Posterior cingulate gyrus (tissue), 11 donors: ENCODE measurements at places on chromosomes 4 and X.
A peak's percentile ranks its signal among the peaks of the same experiment; 100 is the strongest.

DNA sequence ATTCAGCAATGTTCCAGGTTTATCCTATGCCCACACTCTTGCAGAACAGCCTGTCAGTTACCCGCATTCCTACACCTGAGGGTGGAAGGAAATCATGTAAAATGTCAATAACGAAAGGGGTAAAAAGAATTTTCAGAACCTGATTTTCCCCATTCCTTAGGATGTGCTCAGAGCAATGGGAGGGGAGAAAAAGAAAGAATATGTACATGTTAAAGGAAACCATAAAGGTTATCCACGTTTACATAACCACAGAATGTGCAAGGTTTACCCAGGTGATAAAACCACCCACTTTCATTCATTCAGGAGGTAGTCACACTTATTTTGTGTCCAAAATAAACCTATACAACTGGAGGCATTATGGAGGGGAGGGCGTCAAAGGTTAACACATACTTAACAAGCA, 335.5 kb downstream of the ZNF674 start:
- DNase-seq: no peak

- DNase-seq: no peak
Observed at GRCh38 chr4:128322311-128322710, 34.7 kb upstream of the PGRMC2 start.

GRCh38 chr4:20403290-20403689, 151.6 kb downstream of the SLIT2 start:
- no peak for DNase-seq

- no peak for DNase-seq
Observed at GRCh38 chr4:99052902-99053301, 35.7 kb downstream of the ADH5 start.

DNA sequence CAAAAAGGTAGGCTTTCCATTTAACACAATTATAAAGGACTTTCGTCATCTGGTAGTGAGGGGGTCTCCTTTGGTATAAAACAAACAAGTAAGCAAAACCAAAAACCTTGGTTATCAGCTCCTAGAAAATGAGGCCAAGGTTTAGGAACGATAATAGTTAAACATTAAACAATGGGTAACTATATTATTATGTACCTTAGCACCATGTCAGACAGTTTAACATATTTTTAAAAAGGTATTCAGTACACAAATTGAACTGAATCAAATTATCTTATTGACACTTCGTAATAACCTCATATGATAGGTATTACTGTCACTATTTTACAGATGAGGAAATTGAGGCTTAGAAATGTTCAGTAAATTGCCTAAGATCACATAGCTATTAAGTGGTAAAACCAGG, 32.1 kb upstream of the RAB9B start:
- no peak for DNase-seq

DNA sequence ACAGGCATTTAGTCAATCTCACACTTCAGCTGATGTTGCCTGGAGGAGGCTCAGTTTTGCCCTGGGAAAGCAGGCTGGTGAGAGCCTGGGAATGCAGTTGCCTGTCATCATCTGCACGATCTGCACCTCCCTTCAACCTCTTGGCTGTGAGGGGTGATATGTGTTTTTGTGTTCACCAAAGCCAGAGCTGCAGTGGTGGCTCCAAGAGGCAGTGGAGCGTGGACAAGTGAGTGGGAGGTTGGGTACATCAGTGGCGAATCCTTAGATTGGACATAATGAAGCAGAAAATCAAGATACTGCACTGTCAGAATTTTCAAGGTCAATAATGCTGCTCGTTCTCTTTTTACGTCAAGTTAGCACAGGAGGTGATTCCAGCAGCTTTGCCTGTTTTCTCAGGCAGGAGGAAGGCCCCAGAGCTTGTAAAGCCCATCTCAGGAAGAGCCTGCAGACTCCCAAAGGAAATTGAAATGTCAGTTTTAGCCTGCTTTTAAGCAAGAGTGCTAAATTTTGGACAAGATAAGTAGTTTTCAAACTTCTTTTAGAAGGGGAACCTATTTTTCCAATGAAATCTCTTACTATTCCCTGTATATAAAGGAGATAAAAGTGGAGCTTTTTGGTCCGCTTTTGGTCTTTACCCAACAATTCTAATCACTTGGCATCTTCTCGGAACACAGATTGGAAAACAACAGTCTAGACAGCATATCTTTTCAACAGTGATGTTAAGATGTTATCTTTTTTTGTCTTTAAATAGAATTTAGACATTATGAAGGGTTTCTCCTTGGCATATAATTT, 92.8 kb downstream of the FRAS1 start:
- no peak for DNase-seq

DNA sequence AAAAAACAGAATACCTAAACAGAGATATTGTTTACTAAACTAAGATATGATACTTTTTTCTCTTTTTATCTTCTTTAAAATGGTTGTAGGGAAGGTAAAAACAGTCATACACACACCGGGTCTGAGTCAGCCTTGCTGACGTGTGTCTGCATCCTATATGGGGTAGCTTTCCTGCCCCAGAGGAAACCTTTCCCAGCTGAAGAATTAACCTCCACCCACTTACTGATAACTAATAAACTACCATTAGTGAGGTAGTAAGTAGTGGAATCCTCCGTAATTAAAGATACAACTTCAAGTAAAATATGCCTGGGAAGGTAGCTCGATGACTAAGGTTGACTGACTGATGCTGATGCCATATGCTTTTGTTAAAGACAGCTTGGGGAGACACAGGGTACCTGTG, 312.2 kb downstream of the DCTD start:
- DNase-seq: no peak

DNA sequence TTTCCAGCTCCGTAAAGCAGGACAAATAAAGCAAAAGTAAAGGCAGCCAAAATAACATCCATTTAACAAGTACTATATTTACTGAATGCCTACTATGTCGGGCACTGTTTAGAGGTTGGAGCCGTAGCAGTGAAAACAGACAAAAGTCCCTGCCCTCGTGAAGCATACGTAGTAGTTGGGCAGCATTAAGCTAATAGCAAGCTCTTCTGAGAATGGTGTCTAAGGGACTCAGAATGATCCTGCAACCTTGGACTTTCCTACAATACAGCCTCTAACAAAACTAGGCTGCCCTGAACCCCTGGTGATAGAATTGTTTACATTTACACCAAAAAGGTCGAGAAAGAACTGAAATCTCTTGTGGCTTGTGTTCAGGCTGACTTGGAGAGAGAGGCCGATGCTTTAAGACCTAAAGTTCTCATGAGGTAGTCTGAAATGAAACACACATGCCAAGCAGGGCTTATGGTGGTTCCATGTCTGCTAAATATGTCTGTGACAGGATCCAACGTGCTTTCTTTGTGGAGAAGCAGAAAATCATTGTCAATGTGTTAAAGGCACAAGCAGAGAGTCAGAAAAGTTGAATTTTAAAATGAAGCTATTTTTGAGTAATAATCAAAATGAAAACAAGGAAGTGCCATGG, 898 bp upstream of the PDGFC start:
- DNase-seq: no peak

GRCh38 chr4:1021386-1022050, 10.1 kb downstream of the FGFRL1 start:
- DNase-seq: no peak

DNA sequence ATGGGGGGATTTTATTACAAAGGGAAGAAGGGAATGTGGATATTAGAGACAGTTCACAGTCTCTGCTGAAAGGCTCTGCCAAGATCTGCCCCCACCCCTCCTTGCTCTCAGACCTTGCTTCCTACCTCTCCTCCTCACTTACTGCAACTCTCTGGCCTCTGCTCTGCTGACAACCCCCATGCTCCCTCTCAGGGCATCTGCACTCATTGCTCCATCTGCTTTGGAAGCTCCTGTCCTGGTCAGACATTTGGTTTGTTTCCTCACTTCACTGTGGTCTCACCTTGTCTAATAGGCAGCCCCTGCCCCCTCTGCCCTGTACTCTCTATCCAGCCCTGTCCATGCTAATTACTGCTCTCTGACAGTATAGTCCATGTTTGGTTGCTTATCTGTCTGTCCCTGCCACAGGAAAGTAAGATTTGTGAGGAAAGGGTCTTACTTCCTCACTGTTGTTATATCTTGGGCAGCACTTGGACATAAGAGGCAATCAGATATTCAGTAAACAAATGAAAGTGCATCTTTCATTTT, 189.3 kb downstream of the PTTG2 start:
- DNase-seq: no peak

DNA sequence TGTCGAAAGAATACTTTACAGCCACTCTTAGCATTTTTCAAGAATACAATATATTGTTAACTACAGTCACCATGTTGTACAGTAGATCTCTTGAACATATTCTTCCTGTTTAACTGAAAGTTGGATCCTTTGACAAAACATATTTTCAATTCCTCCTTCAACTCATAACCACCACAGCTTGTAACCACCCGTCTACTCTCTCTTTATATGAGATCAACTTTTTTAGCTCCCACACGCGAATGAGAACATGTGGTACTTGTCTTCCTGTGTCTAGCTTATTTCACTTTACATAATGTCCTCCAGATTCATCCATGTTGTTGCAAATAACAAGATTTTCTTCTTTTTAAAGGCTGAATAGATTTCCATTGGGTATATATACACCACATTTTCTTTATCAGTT, 338.3 kb upstream of the IGFBP7 start:
- no peak for DNase-seq

GRCh38 chrX:2698604-2699003, 7.5 kb downstream of the CD99 start:
- DNase-seq: no peak

GRCh38 chr4:156559346-156559745, 412.3 kb downstream of the PDGFC start:
- DNase-seq: no peak

DNA sequence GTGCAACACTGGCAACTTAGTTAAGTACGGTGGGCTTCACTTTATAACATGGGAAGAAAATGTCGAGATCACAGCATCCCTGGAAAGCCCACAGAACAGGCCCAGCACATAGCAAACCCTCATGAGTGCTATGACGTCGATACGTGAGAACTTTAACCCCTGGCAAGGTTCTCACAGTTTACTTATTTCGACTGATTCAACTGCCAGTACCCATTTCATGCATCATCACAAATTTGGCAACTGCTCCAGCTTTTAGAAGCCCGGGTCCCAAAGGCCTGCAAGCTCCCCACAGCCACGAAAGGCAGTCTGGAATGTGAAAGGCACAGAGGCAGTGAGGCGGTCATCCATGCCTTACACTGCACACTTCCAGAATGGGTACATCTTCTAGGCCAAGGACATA, 41.2 kb downstream of the RELL1 start:
- no peak for DNase-seq

- DNase-seq: peak; percentile 39
Observed at GRCh38 chr4:10123227-10124101, 6.9 kb upstream of the WDR1 start.

DNA sequence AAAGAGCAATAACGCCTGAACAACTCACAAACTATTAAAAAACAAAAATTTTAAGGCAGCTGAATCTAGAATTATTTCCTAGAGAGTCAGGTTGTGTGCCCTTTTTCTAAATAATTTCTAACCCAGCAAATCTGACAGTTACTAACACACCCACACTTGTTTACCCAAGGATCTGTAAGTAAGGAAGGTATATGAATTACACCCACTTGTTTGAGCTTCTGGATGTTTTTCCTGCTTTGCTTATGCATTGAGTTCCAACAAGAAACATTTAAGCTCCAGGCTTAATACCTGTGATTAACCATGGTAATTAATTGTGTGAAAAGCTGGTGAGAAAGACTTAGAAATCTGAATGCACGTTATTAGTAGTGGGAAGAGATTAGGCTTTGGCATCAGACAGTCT, 1.5 kb downstream of the NIPAL1 start:
- DNase-seq: no peak

GRCh38 chr4:129905256-129905655, 809.3 kb downstream of the C4orf33 start:
- DNase-seq: no peak

DNA sequence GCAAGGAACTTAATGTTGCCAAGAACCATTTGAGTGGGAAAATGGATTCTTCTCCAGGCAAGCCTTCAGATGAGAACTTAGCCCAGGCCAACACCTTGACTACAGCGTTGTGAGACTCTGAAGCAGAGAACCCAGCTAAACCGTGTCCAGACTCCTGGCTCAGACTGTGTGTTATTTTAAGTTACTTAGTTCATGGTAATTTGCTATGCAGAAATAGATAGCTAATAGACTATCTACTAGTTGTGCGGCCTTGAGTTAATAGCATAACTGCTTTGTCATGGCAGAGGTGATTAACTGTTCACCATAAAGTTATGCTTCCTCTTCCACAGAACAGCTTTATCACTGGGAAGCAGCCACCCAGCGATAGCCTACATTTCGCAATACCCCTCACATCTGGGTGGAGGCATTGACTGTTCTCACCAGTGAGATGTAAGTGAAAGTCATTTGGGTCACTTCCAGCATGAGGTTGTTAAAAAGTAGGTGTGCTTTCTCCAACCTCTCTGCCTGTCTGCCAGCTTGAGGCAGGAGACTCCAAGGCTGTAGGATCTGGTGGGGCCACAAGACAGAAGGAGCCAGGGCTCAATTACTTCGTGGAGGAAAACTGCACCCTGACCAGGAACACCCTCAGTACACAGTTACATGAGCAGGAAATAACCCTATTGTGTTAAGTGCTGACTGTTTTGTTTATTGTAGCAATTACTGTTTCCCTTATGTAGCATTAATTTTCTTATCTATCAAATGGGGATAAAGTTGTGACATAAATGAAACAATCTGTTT, 94.2 kb downstream of the GPAT3 start:
- no peak for DNase-seq

DNA sequence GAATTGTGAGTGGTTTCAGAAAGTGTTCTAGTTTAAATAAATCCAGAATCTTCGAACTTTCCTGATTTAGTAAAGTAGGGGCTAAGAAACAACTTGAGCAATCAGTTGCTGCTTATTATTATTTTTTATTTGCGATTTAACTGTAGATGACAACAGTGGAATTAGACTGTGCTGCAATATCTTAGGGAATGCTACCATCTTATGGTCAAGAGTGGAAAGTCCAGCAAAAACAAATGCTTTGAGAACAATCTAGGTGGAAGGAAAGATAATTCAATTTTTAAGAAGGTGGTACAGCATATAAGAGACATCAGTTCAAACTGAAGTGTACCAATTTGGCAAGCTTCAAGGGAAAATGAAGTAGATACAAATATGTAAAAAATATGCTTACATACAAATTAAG, 73.3 kb downstream of the CYLC1 start:
- no peak for DNase-seq

DNA sequence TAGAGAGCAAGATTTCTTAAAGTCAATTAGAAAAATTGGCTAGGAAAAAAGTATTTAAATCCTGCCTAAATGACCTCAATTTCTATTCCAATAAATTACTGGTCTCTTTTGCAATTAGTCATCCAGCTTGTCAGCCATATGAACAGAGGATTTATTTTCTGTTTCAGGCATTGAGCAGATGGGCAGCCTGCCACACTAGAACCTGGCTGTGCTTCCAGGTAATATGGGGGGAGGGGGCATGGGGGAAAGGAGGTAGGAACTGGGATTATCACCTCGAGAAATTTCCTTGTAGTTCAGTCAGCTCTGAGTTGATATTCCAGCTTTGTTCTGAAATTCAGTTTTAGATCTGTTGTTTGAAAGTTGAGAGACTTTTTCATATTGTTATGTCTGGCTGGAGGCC, 206.3 kb upstream of the LCORL start:
- DNase-seq: no peak

- DNase-seq: no peak
Observed at GRCh38 chr4:186845137-186845842, 121.6 kb upstream of the FAT1 start.

- peak; percentile 72 for DNase-seq
Observed at GRCh38 chr4:55125763-55126541, 557 bp upstream of the KDR start.

GRCh38 chr4:40629401-40630334, at the start of gene RBM47:
Gene RBM47, minus strand, starts transcription at chr4:40629864. Its CDS starts 190,971 bp downstream, at chr4:40438893.
- peak; percentile 26 for DNase-seq
